BJ (cell line): ENCODE measurements at places on chromosomes 11 and 22. TPM values are rescaled to one million over a fixed set of nuclear protein-coding genes. Genes with fewer than 3 reads are reported as not detected.

- DNase-seq, result no peak
These were observed 897 bp downstream of the MAP6 start for GRCh38 chr11:75667831-75668450.

DNA sequence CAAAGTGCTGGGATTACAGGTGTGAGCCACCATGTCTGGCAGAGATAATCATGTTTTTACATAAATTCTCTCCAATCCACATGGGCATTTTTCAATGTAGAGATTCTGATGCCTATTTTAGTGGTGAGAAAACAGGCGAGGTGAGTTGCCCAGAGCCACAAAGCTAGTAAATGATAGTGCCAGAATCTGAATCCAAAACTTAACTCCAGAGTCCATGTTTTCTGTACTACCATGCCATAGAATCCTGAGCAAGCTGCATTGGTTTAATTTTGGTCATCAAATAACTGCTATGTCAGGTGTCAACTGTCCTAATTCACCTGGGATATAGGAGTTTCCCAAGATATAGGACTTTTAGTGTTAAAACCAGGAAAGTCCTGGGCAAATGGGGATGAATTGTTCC lies 13.6 kb downstream of the NEFH start:
- no peak for DNase-seq

DNA sequence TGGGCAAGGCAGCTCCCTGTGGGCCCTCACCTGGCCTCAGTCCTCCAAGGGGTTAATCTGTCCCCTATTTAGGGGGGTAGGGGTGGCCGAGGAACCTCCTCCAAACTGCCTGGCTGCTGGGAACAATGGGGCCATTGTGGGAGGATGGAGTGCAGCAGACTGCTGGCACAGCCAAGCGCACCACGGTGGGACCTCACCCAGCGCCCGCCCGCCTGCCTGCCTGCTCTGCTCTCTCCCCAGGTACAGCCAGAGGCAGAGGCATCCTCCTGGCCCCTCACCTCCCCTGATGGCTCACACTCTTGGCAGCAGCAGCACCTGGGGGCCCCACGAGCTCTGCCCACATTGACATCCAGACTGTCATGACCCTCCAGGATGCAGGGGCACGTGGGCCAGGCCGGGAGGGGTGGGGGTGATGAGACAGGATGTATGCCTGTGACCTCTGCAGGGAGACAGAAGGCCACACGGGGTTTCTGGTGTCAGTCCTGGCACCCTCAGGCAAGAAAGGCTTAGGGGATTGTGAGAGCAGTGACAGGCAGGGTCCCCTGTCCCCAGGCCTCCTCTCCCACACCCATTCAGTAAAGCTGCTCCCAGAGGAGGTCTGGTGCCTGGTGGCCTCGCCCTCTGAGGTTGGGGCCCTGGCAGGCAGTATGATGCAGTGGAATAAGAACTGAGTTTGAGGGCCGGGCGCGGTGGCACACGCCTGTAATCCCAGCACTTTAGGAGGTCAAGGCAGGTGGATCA lies 11.4 kb downstream of the BCL9L start:
- DNase-seq, result no peak

- no peak for DNase-seq
These were observed 225.0 kb upstream of the TBCEL start for GRCh38 chr11:120798854-120799253.

OR5B21 gene
- not detected in 2 replicates for polyA plus RNA-seq

ANKK1 gene
- polyA plus RNA-seq, result not detected in 2 replicates

MN1 gene
- polyA plus RNA-seq, result 0.53 and 1.3 TPM in 2 replicates
